ENCODE measurements at places on chromosomes 5 and 9. TPM values are rescaled to one million over a fixed set of nuclear protein-coding genes. Genes with fewer than 3 reads are reported as not detected.

GRCh38 chr9:36092509-36093215 lies 43.9 kb upstream of the GLIPR2 start:
- peaks cover 6% of the 10 kb centered on the region for H3K4me1 ChIP-seq
- H3K27me3 ChIP-seq, result no peaks in the 10 kb centered on the region
- no peak overlapping the region for H3K4me3 ChIP-seq
- H3K27ac ChIP-seq, result no peak overlapping the region
- no peak for DNase-seq

DNA sequence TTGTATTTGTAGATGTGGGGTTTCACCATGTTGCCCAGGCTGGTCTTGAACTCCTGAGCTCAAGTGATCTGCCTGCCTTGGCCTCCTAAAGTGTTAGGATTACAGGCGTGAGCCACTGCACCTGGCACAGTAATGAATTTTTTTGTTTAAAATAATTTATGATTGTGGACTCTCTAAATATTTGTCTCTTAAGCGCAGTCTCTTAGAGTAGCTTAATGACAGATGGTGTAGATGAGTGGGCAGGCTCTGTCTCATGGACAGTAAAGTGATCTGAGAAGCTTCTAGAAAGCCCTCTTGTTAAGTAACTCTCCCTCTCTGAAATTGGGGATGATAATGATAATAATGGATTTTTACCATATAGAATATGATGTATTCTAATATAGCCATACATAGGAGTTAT lies 47.5 kb upstream of the KIAA1958 start:
- no peaks in the 10 kb centered on the region for H3K4me1 ChIP-seq
- H3K27ac ChIP-seq, result no peak overlapping the region
- no peak overlapping the region for H3K4me3 ChIP-seq
- H3K27me3 ChIP-seq, result no peaks in the 10 kb centered on the region
- no peak for DNase-seq

GRCh38 chr5:131142970-131143617 lies 22.0 kb downstream of the HINT1 start:
- no peak overlapping the region for H3K27ac ChIP-seq
- H3K4me1 ChIP-seq, result no peaks in the 10 kb centered on the region
- no peak overlapping the region for H3K4me3 ChIP-seq
- H3K36me3 ChIP-seq, result no peaks in the 10 kb centered on the region
- no peak for DNase-seq

- no peak for DNase-seq
- no peak overlapping the region for H3K27ac ChIP-seq
- H3K36me3 ChIP-seq, result peaks cover 27% of the 10 kb centered on the region
- no peaks in the 10 kb centered on the region for H3K4me1 ChIP-seq
- H3K27me3 ChIP-seq, result no peaks in the 10 kb centered on the region
- H3K4me3 ChIP-seq, result no peak overlapping the region
Measured at GRCh38 chr5:7876867-7877266, 7.9 kb downstream of the MTRR start.

- H3K27me3 ChIP-seq, result no peaks in the 10 kb centered on the region
- H3K4me1 ChIP-seq, result no peaks in the 10 kb centered on the region
- H3K4me3 ChIP-seq, result no peak overlapping the region
- no peak for DNase-seq
- no peaks in the 10 kb centered on the region for H3K36me3 ChIP-seq
- no peak overlapping the region for H3K27ac ChIP-seq
Measured at GRCh38 chr9:125839317-125839716, 92.1 kb downstream of the PBX3 start.

GRCh38 chr5:178778919-178779318 lies 48.5 kb upstream of the ZNF354A start:
- no peaks in the 10 kb centered on the region for H3K36me3 ChIP-seq
- H3K27me3 ChIP-seq, result no peaks in the 10 kb centered on the region
- no peak overlapping the region for H3K27ac ChIP-seq
- H3K4me3 ChIP-seq, result no peak overlapping the region

GRCh38 chr5:31378838-31379237 lies 153.1 kb downstream of the DROSHA start:
- no peak overlapping the region for H3K27ac ChIP-seq
- H3K4me1 ChIP-seq, result no peaks in the 10 kb centered on the region
- H3K27me3 ChIP-seq, result no peaks in the 10 kb centered on the region
- no peak overlapping the region for H3K4me3 ChIP-seq
- no peak for DNase-seq

DNA sequence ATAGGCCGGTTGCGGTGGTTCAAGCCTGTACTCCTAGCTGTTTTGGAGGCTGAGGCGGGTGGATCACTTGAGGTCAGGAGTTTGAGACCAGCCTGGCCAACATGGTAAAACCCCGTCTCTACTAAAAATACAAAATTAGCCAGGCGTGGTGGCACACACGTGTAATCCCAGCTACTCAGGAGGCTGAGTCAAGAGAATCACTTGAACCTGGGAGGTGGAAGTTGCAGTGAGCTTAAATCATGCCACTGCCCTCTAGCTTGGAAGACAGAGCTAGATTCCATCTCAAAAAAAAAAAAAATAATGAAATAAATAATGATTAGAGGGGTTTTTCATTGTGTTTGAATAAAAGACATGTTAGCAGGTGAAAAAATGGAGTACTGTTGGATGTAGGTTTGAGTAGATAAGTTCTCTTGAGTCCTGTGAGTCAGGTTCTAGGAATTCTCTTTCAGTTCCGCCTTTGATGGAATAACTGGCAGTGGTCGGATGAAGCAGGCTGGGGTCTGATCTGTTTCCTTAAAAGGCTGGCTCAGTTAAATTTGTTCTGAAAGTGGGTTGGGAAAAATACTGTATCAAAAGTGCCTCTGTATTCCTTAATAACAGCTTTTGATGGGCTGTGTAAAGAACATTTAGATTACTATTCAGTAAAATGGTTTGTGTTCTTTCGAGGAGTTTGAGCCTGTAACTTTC lies 73.2 kb downstream of the AOPEP start:
- no peaks in the 10 kb centered on the region for H3K36me3 ChIP-seq
- no peak for DNase-seq

DNA sequence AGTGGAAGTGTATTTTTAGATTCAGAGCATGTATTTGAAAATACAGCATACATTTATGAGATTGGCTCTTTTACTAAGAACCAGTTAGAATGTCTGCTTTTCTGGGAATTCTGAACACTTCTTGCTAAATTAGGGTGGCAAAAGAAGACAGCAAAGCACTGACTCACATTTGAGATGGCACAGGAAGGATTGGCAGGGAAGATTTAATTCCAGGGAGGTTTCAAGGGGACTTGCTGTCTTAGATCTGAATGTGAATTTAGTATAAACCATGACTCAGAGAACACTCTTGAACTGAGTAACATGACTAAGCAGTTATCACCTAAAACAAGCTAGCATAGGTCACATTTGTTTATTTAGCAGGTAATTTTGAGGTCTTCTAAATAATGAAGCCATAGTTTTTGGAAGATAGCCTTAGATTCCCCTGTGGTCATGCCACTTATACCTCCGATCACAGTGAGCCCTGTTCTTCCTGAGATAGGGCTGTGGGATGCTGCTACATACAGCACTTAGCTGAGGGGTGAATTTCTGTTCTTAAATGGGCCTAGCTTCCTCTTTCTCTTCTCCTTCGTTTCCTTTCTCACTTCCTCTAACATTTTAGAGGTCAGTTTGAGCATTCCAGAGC lies 173.8 kb downstream of the PCSK1 start:
- H3K27me3 ChIP-seq, result no peaks in the 10 kb centered on the region
- no peak for DNase-seq
- H3K4me1 ChIP-seq, result peaks cover 21% of the 10 kb centered on the region

DNA sequence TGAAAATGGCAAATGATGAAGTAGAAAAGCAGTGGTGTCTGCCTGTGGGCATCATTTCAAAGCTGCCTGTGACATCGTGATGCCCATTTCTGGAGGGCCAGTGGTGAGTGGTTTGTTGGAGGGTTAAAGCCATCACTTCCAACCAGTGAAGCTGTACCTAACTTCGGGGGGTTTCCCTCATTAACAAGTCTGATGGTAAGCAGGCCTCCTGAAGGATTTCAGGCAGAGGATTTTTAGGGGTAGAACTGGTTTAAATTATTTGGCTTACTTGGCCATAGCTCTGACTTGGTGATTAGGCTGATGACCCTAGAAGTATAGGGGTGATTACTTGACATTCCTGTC lies 10.7 kb downstream of the TNFAIP8 start:
- no peaks in the 10 kb centered on the region for H3K27me3 ChIP-seq
- no peaks in the 10 kb centered on the region for H3K36me3 ChIP-seq
- H3K4me3 ChIP-seq, result no peak overlapping the region
- no peak for DNase-seq
- H3K4me1 ChIP-seq, result peaks cover 56% of the 10 kb centered on the region

GRCh38 chr9:95098391-95098921 lies 219.1 kb downstream of the FANCC start:
- H3K4me3 ChIP-seq, result no peak overlapping the region
- no peaks in the 10 kb centered on the region for H3K36me3 ChIP-seq
- H3K4me1 ChIP-seq, result peaks cover 33% of the 10 kb centered on the region

SGCD gene
- 20.4 TPM for total RNA-seq
